ENCODE measurements at places on chromosomes 3 and 15.

DNA sequence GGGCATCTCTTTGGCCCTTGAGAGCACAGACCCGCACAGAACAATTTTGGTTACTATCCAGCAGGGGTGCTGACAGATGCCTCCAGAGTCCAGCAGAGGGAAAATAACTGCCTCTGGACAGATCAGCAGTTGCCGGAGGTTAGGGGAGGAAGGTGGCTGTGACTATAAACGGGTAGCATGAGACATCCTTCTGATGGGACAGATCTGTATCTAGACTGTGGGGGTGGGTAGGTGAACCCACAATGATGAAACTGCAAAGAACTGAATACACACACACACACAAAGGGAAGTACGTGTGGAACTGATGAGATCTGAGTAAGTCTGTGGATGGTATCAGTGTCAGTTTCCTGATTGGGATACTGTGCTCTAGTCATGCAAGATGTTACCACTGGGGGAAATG is 21.2 kb downstream of the ADAMTS7 start:
- DNase-seq, result no peak

- no peak for DNase-seq
Observed at GRCh38 chr3:154285221-154285620, 39.1 kb downstream of the DHX36 start.

GRCh38 chr15:39788108-39788507 is 5.5 kb upstream of the FSIP1 start:
- no peak for DNase-seq

DNA sequence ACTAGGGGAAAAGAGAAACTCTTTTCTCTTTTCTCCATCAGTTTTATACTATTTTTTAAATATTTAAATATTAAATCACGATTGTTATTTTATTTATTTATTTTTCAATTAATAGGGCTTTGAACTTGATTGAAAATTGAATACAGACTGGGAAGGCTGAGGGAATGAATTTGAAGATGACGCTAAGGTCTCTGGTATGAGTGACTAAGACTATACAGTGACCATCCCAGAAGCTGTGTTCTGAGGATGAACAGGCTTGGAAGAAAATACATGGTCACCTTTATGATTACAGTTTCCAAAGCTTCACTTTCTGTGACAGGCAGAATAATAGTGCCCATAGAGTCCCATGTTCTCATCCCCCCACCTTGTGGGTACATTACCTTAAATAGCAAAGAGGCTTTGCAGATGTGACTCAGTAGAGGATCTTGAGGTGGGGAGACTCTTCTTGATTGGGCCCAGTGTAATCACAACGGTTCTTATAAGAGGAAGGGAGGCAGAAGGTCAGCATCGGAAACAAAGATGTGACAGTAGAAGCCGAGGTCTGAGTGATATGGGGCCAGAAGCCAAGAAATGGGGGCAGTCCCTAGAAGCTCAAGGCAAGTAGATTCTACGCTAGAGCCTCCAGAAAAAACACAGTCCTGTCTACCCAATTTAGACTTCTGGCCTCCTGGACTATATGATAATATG is 51.0 kb upstream of the LPP start:
- DNase-seq, result no peak

- peak; percentile 59 for DNase-seq
Observed at GRCh38 chr3:14780927-14781507, 37.7 kb upstream of the FGD5 start.

GRCh38 chr3:161163297-161163696 is 57.8 kb upstream of the NMD3 start:
- no peak for DNase-seq
